Omental fat pad (tissue), 4 donors: ENCODE measurements at places on chromosomes 2 and 18. TPM values are rescaled to one million over a fixed set of nuclear protein-coding genes. Genes with fewer than 3 reads are reported as not detected.

Gene ADCY3
- 94.7 TPM for total RNA-seq

Gene LOXHD1
- 4.0 TPM for total RNA-seq

Gene EFR3B
- total RNA-seq, result 2.2 TPM

Gene REG1B
- total RNA-seq, result not detected

Gene KRTCAP3
- total RNA-seq, result 0.75 TPM

Gene AP1S3
- total RNA-seq, result 16.2 TPM

GRCh38 chr2:29106256-29106655 lies 9.0 kb upstream of the CLIP4 start:
- no peak for DNase-seq

GRCh38 chr18:31680831-31681568 lies 3.4 kb downstream of the B4GALT6 start:
- no peak for DNase-seq

GRCh38 chr18:49365346-49365745 lies 95.1 kb downstream of the DYM start:
- DNase-seq, result no peak

DNA sequence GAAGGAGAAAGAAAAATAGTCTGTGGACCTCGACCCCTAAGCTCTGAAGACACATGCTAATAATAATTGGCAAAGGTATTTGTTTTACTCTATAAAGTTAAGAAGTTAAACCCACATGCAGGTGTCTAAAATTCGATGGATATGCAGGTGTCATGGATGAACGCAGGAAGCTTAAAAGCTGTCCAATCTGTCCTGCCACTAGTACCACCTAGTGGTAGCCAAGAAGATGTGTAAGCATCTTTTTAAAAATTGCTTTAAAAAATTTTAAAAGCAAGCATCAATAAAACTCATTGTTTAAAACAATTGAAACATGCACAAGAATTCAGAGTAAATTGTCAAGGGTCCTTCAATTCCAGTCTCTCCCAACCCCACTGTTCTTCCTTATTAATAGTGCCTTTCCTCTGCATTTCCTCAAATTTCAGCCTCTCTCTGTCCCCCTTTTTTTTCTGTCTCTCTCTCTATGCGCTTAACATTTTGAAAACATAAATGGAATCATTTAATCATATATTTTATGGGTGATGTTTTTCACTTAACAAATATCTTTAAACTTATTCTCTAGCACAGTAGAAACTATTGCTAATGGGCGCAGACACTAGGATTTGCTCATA lies 30.6 kb upstream of the PPP3R1 start:
- no peak for DNase-seq

DNA sequence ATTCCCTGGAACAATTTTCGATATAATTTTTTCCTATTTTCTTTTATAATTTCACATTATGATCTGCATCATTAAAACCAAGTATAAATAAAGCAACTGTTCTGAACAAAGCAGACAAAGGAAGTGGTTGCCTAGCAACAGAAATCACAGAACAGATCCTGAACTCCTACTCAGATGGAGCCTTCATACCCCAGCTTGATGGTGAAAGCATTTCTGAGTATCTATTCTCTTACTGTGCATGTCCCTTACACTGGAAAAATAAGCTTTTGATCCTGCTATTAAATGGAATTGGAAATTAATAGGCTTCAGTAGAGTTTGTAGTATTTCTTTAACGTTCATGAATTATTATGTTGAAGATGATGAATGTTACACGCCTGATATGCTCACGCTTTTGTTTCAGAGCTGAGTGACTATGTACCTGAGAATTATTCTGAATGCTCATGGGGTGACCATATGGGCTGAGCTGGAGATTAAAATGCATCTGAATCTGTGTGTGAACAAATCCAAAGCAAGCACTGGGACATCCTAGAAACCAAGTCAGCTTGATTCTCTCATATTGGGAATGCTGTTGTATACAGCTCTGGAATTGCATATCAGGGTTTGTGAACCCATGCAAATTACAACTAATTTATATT lies 254.0 kb downstream of the KCNJ3 start:
- no peak for DNase-seq

GRCh38 chr2:219049282-219049681 lies 8.0 kb upstream of the CFAP65 start:
- DNase-seq, result no peak

DNA sequence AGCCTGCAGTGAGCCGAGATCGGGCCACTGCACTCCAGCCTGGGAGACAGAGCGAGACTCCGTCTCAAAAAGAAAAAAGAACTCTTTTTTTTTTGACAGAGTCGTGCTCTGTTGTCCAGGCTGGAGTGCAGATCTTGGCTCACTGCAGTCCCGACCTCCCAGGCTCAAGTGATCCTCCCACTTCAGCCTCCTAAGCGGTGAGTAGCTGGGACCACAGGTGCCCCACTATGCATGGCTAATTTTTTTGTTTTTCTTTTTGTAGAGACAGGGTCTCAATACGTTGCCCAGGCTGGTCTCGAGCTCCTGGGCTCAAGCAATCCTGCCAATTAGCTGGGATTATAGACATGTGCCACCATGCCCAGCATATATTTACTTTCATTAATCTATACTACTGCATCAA lies 12.5 kb upstream of the INO80D start:
- no peak for DNase-seq

DNA sequence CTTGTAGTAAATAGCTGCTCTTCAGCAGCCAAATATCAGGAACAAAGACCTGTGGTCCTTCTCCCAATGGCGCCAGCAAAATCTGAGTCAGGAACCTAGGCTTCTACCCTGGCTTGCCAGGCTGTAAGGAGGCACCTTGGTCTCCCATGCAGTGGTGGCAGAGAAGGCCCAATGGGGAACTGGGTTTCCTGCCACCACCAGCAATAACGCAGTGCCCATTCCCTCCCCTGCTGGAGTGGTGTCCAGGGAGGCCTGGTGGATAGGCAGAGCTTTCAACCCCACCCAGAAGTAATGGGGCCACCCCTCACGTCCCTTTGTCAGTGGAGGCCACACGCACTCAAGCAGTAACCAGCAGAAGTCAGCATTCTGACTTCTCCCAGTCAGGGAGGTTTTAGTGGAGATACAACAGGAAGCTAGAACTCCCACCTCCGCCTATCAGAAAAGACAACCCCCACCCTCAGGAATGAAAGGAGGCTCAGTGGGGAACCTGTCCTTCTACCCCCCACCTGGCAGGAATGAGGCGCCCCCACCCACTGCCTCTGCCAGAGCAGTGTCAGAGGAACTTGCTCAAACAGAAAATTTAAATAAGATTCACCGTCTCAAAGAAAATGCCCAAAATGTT lies 132.4 kb downstream of the COPS8 start:
- no peak for DNase-seq

DNA sequence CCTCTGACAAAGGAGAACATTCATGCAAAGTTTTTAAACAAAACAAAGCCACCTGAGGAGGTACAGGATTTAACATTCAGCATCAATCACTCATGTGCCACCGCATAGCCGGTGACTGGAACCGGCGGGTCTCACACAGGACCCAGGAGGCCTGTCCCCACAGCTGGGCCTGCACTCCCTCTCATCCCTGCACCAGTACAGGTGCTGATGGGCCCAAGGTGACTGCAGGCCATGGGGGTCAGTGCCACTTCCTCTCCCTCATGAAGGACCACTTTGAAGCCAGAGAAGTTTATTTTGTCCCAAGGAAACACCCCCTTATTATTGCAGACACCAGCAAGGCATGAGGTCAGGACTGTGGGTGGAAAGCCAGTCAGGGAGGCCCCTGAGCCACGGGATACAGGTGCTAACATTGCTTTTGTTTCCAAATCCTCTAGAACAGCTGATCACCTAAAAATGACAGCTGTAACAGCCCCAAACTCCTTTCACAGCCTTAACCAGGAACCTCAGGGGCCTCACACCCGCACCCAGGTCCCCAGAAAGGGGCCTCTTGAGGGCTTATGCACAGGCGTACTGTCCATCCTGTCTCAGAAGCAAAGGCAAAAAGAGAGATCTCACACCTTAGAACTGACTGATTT lies 14.0 kb downstream of the PARD6G start:
- no peak for DNase-seq

DNA sequence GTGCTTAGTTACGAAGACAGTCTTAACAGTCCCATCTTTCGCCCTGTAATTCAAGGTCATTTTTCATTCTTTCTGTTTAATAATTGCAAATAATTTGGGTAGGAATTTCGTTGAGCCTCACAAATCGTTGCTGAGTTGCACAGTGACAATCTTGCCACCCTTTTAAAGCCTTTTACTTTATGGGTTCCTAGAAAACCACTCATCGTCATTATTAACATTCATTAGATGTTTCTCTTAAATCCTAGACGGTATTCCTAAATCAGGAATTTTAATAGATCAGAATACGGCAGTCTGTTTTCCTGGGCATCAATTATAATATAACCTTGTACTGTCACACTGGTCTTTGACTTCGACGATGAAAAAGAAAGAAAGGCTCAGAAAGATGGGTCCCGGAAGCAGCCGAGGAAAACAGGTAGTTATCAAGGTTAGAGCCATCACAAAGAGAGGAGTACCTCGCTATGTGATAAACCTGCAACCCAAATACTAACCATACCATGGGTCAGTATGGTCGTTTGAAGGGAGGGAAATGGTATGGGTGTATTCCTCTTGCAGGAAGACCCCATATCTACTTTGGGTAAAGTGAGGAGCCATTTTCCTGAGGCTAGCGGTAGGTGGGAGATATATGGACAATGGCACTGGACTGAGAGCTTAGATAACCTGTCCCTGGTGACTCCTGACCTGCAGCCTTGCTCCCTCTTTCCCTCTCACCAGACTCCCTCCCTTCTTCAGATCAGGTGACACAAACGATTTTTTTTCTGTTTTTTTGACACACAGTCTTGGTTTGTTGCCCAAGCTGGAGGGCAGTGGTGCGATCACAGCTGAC lies 981 bp upstream of the SF3B1 start:
- no peak for DNase-seq

DNA sequence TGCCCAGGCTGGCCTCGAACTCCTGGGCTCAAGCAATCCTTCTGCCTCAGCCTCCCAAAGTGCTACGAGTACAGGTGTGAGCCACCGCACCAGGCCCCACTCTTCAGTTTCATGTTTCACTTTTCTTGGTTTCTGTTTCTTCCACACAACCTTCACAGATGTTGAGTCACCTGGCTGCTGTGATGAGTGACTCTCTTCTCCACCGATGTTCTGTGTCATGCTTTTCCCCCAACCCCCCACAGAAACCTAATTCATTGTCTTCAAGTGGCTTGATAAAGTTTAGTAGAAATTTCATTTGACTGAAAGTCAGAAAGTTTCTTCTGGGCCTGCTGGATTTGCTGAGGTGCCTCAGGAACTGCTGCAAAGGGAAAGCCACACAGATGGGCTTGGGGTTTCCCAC lies 78.5 kb downstream of the SPHKAP start:
- no peak for DNase-seq

- no peak for DNase-seq
These were observed 27.1 kb upstream of the ZC3H15 start for GRCh38 chr2:186459009-186459408.

DNA sequence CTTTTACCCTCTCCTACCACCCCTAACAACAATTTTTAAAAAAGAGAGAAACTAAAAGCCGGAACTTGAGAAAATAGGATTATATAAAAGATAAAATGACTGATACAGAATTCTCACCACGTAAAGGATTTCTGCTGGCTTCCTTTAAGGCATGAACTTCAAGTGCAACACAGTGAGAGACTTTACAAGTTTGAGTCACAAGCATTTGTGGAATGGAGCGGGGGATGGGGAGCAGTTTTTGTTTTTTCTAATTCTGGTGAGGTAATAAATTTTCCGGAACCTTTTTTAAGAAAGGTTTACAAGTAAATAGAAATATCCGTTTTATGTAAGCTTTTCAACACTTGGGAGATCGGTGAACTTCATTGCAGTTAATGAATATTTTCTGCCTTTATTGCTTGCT lies 1.8 kb upstream of the CDH2 start:
- DNase-seq, result no peak

GRCh38 chr18:56884511-56884910 lies 233.4 kb downstream of the WDR7 start:
- DNase-seq, result no peak

GRCh38 chr2:121015971-121016485 lies 269.0 kb downstream of the TFCP2L1 start:
- no peak for DNase-seq

DNA sequence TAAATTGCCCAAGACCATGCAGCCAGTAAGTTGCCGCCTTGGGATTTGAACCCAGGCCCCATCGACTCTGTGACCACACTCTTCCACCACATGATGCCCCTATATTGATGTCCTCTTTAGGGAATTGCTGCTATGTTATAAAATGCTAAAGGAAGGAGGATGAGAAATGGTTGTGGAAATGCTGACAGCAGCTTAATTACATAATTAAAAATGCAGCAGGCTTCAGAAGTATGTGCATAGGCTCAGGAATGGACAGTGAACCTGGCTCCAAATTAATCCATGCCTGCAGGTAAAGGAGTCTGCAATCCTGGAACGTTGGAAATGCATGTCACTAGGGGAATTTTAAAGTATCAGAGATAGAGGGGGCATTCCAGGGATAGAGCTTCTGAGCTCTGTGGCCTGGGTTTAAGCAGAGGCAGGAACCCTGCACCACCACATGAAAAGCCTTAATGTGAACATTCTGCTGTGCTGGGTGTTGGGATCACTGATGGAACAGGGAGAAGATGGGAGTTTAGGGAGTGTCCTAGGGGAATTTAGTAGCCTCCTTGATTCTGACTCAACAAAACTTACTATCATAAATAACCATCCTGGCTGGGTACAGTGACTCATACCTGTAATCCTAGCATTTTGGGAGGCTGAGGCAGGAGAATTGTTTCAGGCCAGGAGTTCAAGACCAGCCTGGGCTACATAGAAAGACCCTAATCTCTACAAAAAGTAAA lies 76.1 kb upstream of the CCDC85A start:
- DNase-seq, result no peak

DNA sequence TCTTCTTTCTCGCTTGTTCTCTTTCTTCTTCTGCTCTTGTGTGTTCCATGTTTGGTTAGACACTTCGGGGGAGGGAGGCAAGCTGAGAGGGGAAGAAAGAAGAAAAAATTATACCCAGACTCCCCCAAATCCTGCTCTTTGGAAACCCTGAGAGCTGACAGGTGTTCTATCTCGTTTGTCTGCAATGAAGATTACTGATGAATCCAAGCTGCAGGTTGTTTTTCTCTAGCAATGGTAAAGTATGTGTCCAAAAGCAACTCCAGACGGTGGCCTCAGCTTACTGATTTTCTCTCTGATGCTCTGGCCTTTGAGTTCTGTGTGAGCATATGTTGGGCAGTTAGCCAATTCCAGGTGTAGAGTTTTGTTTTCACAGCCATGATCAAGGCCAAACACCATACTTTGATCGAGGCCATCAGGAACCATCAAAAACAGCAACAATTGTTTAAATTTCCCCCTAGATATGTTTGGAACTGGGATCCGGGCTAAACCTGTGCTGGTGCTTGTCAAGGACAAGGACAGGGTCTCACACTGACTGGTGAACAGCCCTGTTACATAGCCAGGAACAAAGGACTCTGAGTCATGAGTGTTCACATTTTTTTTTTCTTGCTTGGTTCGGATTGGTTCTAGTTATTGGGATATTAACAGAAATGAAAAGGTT lies 142.0 kb downstream of the PRKCE start:
- no peak for DNase-seq

DNA sequence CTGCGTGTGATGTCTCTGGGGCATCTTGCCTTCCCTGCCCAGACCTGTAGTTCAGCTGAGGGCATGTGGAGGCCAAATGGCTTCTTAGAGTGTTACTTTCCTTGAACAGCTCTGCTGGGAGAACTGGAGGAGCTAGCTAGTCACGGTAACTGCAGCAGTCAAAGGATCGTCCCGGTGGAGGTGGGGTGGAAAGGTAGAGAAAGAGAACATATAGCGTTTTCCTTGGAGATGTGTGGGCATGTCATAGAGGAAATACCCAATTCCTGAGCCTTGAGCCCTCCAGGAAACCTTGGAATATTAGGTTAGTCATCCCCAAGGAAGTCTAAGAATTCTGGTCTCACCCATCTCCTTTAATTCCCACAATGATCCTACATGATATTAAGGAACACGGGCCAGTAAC lies 33.5 kb upstream of the IL37 start:
- DNase-seq, result no peak
